ENCODE measurements at places on chromosomes 2 and 18. TPM values are rescaled to one million over a fixed set of nuclear protein-coding genes. Genes with fewer than 3 reads are reported as not detected.

DNA sequence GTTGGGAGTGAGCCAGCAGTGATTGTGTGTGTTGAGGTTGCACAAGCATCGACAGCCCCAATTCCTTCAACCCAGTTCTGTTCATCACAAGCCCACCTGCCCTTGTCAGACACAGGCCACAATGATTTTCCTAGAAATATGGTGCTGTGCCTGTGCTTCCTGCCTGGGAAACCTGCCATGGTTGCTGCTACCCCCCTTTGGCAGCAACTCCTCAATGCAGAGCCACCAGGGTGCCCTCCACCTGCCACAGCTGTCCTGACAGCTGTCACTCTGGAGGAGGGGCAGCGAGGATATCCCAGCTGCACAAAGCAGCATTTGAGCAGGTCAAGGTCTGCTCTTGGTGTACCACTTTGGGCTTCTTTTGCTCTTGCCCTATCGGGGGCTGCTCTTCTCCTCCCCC, 27.1 kb downstream of the SMIM21 start:
- DNase-seq: no peak
- H3K4me3 ChIP-seq: no peak overlapping the region
- H3K27ac ChIP-seq: no peak overlapping the region
- H3K27me3 ChIP-seq: peaks cover 3% of the 10 kb centered on the region
- no peaks in the 10 kb centered on the region for H3K36me3 ChIP-seq
- H3K4me1 ChIP-seq: no peaks in the 10 kb centered on the region

DNA sequence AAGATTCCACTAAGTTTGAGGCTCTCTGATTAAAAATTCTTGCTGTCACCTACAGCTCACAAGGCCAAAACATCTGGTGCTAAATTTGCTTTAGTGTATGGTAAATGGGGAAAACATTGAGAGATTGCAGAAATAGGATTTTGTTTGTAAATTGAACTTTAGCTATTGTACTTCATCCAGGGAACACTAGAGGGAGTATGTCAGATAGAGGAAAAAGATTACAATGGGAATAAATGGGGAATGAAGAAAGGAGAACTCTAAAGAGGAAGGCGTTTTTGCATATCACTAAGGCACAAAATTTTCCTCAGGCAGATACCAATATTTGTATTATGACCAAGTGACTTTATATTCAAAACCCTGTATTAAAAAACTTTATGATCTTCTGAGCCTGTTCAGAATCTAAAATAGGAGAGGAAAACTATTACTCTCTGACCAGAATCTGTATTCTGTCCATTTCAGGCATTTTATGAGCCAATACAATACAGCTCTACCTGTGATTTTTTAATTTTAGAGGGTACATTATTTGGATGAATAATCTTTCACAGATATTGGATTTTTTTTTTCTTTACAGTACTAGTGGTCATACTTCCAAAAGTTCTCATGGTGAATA, 52.3 kb upstream of the ITGB6 start:
- H3K4me1 ChIP-seq: peaks cover 14% of the 10 kb centered on the region
- H3K4me3 ChIP-seq: no peak overlapping the region
- H3K27me3 ChIP-seq: no peaks in the 10 kb centered on the region
- no peaks in the 10 kb centered on the region for H3K36me3 ChIP-seq

The MYO5B gene
- 38.2 TPM for polyA plus RNA-seq

The SPEG gene
- 9.9 TPM for polyA plus RNA-seq

The PXDN gene
- polyA plus RNA-seq: 8.0 TPM

GRCh38 chr18:73807551-73808192, 340.0 kb downstream of the FBXO15 start:
- H3K27me3 ChIP-seq: no peaks in the 10 kb centered on the region
- no peak for DNase-seq
- no peaks in the 10 kb centered on the region for H3K4me1 ChIP-seq
- H3K27ac ChIP-seq: no peak overlapping the region
- H3K4me3 ChIP-seq: no peak overlapping the region

DNA sequence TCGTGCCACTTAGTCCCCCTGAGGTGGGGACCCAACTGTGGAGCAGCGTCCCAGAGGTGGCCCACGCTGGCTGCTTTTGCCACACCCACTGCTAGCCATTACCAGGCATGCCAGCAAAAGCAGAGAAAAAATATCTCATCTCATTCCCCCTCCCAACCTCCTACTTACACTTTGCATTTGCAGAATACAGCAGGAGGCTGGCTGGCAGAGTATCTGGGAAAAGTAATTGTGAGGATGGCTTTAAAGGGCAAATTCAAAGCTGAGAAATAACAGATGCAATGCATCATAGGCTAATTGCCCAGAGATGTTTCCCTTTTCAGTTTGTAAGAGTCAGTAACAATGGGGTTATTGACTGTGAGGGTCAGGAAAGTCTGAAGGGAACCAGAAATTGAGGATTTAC, 438.1 kb upstream of the DSEL start:
- no peaks in the 10 kb centered on the region for H3K4me1 ChIP-seq

The IL36RN gene
- polyA plus RNA-seq: 1.8 TPM

GRCh38 chr2:120552800-120553481, 182.7 kb upstream of the GLI2 start:
- no peaks in the 10 kb centered on the region for H3K27me3 ChIP-seq
- H3K4me3 ChIP-seq: no peak overlapping the region
- peaks cover 21% of the 10 kb centered on the region for H3K4me1 ChIP-seq

GRCh38 chr2:177808984-177809809, 263.4 kb downstream of the PDE11A start:
- no peaks in the 10 kb centered on the region for H3K36me3 ChIP-seq
- H3K4me3 ChIP-seq: no peak overlapping the region
- H3K27me3 ChIP-seq: no peaks in the 10 kb centered on the region
- H3K27ac ChIP-seq: no peak overlapping the region
- DNase-seq: no peak
